ENCODE measurements at places on chromosomes 7 and 10.
A peak's percentile ranks its signal among the peaks of the same experiment; 100 is the strongest.

GRCh38 chr7:50330696-50331095 lies 26.2 kb downstream of the IKZF1 start:
- no peak for DNase-seq

DNA sequence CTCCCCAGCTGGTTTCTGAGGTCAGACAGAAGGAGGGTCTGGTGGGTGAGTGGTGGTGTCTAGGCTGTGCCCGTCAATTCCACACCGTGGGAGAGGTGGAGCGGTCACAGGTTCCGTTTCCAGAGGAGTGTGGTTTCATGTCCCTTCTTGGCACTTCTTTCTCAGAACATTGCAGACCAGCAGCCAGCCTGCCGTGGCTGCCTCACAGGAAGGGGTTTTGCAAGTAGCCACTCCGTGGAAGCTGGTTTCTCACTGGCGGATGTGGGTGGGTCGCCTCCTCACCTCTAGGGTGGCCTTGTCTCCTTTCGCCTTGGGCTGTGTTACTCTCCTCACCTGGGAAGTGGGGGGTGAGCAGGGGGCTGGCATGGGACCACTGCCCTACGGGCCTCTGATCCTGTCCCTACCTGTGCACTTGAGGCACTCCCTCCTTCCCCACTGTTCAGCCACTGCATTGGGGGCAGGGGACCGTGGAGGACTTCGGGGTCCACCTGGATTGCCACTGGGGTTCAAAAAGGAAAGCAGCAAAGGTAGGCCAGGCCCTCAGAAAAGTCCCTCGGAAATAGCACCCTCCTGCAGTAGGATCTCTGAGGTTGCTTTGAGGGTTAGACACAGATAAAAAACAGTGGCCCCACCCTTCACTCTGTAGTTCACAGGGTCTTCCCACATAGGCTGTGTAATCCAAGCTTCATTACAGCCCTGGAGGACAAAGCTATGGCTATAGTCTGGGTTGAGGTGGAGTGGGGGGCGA lies 33.9 kb downstream of the TSPAN14 start:
- DNase-seq, result no peak

GRCh38 chr7:109844362-109844761 lies 1246.6 kb upstream of the LRRN3 start:
- DNase-seq, result peak; percentile 24

- no peak for DNase-seq
Observed at GRCh38 chr10:5526691-5527331, 2.0 kb downstream of the CALML3 start.

- no peak for DNase-seq
Observed at GRCh38 chr10:126135177-126135576, 238.8 kb downstream of the FANK1 start.

GRCh38 chr7:85070967-85071628 lies 115.8 kb downstream of the SEMA3D start:
- no peak for DNase-seq

DNA sequence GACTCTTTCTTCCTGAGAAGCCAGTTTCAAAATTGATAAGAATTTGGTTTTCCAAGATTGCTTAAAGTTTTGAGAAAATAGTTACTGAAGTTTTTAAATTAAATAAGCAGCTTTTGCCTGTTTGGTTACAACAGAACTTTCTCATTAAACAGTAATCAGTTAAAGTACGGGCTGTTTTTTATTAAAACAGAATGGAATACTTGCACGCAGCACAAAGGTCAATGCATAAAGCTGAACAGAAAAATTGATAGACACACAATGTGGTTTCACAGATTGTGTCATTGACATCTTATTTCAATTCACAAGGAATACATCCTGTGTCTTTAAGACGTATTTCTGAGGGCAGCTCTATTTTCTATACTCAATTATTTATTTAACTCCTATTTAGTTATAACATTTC lies 192.2 kb downstream of the PRKG1 start:
- no peak for DNase-seq

- DNase-seq, result no peak
Observed at GRCh38 chr7:157675427-157675927, 338.7 kb downstream of the DNAJB6 start.

- no peak for DNase-seq
Observed at GRCh38 chr7:15326044-15326644, 235.7 kb downstream of the AGMO start.

- no peak for DNase-seq
Observed at GRCh38 chr10:31000867-31001266, 30.8 kb downstream of the ZNF438 start.

- no peak for DNase-seq
Observed at GRCh38 chr7:99036546-99037111, 107.3 kb downstream of the SMURF1 start.

- no peak for DNase-seq
Observed at GRCh38 chr10:27450225-27450624, 53.9 kb upstream of the RAB18 start.

GRCh38 chr10:16986406-16987205 lies 143.0 kb downstream of the CUBN start:
- DNase-seq, result no peak

DNA sequence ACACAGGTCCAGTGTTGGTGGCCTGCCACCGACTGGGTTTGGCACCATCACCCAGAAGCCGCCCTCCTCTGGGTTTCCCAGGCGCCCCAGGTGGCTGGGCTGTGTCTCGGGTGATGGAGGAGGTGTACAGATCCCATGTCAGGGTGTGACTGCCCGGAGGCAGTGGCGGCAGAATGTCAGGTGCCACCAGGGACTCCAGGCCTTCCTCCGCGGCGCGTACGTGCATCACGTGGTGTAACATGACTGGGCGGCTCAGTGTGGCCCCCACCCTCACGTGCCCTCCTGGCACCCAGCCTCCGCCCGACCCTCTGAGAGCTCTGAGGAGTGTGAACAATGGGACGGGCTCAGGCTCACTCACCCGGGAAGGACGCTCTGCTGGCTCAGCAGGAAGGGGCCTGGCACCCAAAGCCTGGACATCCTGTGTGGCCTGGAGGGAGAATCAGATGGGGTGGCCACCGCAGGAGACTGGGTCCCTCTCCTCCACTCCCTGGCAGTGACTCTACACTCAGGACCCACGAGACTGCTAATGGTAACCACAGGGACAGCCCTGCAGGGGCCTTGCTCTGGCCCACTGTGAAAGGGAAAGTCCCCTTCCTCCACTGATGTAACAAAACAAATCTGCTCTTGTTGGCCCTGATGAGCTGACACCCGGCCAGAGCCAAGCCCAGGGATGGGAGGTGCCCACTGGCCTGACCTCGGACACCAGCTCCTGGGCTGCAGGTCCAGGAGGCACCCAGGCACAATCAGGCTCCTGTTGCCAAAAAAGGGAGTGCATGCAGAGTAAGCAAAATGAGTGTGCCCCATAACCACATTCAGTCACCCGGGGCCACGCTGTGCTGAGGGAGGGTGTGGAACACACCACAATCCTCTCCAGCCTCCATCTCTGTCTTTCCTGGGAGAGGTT lies 164.8 kb downstream of the PRKAG2 start:
- no peak for DNase-seq

DNA sequence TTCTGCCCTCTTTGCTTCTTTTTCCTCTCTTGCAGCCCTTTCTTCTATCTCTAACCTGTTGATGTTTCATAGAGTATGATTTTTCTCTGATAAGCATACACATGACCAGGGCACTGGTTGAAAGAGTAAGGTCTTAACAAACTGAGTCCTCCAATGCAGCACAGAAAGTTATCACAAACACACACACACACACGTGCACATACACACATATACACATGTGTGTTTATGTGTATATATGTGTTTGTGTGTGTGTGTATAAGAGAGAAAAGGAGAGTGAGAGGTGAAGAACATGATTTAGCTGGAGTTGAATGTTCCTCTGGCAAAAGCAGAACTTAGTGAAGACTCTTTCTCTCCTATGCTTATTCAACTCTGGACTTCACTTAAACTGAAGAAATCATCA lies 130.0 kb downstream of the KLF6 start:
- DNase-seq, result no peak

DNA sequence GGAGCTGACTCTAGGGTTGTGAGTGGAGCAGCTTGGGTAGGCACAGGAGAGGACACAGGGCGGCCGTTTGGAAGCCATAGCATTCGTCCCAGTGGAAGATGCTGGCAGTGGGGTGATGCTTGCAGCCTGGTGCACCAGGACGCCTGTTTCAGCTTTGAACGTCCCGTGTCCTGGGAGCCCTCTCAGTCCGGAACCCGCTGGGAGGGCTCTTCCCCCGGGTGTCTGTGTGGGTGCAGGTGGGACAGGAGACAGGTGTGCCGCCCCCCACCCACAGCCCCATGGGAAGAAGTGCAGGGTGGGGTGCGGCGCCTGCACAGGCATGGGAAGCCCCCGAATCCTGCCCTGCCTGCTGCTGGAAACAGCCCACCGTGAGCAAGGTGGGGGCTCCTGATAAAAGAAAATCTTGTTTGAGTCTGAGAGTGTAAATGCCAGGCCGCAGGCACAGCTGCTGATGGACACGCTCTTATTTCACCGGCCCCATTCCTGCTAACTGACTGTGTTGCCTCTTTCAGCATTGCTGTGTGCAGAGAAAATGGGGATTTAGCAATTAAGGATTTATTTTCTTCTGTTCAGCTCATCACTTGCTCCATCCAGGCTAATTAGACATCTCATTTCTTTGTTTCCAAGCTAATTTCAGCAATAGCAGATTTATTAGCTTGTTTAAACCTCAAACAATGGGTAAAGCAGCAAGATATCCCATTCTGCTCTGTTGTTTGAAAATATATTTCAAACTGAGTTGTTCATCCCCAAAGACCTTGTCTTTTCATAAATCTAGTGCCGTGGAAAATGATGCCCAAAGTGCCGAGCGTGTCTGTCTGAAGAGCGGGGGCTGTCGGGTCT lies 54.9 kb upstream of the DPYSL4 start:
- no peak for DNase-seq

- no peak for DNase-seq
Observed at GRCh38 chr10:129501652-129502436, 34.8 kb downstream of the MGMT start.

Data from muscle of back (tissue), 13 donors.